GM20000 (cell line): ENCODE measurements at places on chromosomes 12 and 14.

GRCh38 chr12:58034311-58034710 lies 92.9 kb downstream of the ATP23 start:
- DNase-seq: no peak

GRCh38 chr12:32353540-32353939 lies 45.8 kb upstream of the FGD4 start:
- no peak for DNase-seq

- no peak for DNase-seq
Observed at GRCh38 chr14:52080808-52081755, 12.2 kb upstream of the NID2 start.

DNA sequence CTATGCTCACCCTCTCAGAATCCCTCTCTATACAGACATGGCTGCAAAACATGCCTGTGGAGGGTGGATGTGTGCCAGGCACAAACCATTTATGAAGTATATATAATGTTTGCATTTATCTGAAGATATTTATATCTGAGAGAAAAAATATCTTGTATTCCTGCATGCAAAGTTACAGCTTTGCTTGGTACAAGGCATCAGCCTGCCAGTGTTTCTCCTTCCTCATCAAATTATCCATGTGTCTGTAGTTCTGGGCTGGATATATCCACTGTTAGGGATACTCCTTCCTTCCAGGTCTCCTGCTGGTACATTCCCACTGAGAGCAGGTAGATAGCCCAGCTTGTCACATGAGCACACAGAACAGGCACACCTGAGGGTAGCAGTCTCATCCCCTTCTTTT lies 12.0 kb downstream of the HOXC4 start:
- DNase-seq: no peak

DNA sequence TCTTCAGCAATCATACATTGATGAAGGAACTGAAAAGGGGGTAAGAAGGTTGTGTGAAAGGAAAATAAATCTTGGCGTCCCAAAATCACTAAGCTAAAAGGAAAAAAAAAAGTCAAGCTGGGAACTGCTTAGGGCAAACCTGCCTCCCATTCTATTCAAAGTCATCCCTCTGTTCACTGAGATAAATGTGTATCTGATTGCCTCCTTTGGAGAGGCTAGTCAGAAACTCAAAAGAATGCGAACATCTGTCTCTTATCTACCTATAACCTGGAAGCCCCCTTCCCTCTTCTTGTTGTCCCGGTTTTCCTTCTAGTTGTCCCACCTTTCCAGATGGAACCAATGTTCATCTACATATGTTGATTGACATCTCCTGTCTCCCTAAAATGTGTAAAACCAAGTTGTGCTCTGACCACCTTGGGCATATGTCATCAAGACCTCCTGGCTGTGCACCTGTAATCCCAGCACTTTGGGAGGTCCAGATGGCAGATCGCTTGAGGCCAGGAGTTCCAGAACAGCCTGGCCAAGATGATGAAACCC lies 53.1 kb downstream of the RESF1 start:
- no peak for DNase-seq

DNA sequence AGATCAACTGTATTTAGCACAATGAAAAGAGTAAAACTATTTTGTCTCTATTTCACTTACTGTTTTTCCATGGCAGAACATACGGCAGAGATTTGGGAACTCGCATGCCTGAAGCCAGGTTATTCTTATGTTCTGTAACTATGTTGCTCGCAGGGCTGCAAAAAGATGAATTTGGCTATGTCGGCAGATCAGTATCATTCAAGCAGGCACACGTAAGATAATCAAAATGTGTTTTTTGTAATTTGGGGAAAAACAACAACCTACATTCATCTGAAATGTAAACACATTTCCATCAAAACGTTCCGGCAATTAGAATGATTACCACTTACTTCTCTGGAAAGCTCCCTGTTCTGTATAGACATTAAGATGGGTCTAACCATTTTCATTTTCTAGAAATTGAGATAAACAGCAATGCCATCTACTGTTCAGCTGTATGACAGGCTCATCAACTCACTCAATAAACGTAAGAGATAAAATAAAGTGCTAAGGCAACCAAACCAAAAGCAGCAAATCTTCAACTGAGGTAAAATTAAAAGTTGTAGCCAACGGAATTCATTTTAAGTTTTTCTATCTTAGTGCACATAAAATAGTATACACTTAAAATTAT lies 13.0 kb downstream of the GTSF1 start:
- no peak for DNase-seq

DNA sequence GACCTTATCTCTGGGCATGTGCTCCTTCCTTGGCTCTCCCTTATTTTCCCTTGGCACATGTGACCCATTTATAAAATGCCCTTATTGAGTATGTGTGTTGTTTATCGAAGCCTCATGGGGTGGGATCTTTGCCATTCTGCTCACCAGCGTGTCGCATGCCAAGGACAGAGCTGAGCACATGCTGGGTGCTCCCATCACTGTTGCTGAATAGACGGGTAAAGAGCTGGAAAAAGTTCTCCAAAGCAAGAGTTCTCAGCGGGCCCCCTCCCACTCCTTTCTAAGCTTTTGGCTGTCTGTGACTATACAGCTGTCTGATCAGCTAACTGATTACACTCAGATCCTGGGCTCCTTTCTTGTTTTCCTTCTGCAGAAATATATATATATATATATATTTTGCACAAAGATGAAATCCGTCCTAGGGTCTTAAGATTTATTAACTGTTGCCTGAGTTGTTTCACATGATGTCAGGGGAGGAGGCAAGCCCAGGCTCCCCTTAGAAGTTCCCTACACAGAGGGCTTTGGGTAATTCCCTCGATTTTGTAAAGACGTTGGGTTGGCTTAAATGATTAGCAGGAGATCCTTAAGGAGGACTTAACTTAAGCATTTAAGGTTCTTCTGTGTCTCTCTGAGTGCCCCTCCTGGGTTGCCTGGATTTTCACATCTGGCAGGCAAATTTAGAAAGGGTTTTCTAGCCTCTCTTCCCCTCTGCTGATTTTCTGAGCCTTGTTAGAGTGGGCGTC lies 71.6 kb downstream of the TMEM132C start:
- DNase-seq: no peak

GRCh38 chr14:39704594-39704993 lies 272.4 kb upstream of the FBXO33 start:
- DNase-seq: no peak

DNA sequence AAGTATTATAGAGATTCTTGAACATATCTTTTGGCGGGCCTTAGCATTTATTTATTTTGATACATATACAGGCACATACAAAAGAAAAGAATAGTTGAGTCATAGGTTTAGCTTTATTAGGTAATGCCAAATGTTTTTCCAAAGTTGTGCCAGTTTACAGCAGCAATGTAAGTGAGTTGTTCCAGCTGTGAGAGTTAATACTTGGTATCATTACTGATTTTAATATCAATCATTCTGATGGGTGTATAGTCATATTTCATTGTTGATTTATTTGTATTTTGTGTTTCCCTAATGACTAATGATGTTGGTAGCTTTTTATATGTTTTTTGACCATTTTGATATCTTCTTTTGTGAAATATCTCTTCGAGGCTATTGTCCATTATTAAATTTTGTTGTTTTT lies 122.4 kb downstream of the MIPOL1 start:
- DNase-seq: no peak

DNA sequence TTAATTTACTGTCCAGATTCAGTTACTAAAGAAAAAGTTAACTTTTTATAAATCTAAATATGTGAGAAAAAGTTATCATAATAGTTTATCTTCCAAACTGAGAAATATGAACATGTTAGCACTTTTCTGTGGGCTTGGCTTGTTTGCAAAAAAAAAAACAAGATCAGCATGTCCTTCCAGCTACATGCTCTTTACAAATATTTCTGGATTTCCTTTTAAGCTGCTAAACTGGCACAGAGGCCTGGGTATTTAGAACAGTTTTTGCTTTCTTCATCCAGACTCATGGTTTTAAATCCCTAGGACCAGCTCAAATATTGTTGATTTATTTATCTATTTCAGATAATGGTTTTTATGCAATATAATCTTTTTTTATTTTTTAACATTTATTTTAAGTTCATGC lies 1444.5 kb upstream of the FLRT2 start:
- no peak for DNase-seq

- DNase-seq: no peak
Observed at GRCh38 chr12:29794862-29795261, 11.1 kb upstream of the TMTC1 start.

DNA sequence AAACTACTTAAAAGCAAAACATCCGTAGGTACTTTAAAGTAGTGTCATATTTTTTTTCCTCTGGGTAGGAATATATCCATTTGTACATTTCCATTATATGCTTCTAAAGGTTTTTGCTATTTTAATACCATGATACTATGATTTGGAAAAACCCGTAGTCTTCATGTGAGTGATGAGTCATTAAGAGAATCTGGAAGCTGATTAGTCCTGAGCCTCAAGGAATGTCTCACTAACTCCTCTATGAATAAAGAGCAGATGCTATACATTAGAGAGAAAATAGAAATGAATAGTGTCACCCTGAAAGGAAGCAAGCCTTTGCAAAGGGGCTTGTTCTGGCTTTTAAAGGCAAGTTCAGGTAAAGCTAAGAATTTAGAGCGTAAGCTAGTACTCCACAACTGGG lies 432.1 kb downstream of the CCDC91 start:
- no peak for DNase-seq
